ENCODE measurements at places on chromosomes 1 and 21.

DNA sequence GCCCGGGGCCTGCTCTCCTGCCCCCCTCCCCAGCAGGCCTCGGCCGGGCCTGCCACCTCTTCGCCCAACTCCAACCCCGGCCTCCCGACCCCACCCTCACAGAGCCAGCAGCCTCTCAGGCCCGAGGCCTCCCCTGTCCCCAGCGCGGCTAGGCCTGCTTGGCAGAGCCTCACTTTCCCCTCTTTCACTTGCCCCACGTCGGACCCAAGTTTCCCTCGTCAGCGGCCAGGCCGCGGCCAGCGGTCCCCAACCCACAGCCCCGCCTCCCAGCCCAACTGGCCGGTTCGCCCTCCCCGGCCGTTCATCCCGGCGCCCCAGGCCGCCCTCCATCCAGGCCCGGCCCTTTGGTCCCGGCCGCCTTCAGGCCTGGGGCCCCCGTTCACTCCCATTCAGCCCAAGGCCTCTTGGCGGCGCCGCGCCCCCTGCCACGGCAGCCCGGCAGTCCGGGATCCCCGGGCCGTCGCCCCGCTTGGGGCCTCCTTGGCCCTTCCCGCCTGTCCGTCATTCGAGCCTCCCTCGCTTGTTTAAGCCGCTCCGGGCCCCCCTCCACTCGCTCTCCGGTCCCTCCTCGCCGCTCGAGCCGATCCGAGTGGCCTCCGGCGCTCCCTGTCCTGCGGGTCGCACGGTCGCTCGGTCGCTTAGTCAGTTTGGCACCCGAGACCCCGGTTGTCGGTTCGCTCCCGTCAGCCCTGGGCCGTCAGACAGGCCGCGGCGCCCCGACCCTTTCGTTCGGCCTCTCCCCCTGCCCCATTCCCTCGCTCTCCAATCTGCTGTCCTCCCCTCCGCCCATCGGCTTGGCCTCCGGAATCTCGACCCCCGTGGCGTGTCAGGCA, 1.4 kb downstream of the LRRC41 start:
- peak; percentile 87 for DNase-seq

DNA sequence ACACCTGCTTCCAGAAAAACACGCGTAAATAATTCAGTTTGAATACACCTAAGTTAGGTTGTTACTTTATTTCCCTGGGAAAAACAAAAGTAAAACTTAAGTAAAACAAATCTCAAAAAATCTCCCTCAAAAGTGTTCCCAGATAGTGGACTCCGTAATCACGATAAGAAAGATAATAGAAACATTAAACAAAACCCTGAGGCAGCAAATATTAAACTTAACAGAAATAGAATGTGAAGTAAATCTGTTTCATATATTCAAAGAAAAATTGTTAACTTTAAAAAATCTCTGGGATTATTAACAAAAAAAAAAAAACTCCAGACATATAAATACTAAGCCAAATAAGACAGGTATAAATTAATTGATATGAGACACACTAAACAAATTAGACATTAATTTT, 743.2 kb upstream of the NCAM2 start:
- no peak for DNase-seq

DNA sequence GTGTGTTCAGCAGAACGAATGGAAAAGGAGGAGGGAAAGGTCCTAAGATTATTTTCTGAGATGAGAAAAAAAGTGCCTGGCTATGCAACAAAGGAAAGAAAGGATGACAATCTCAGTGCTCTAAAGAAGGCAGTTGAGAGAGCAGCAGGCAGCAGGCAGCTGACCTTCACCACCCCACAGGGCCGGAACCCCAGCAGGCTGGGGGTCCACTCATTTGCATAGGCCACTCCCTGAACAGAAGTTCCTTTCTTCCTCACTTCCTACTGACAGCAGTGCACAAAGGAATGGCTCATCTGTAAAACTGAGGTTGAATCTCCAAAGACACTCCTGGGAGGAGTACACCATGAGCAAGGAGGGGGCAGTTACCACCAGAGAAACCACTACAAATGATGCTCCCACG, 41.4 kb upstream of the TNR start:
- DNase-seq = no peak

DNA sequence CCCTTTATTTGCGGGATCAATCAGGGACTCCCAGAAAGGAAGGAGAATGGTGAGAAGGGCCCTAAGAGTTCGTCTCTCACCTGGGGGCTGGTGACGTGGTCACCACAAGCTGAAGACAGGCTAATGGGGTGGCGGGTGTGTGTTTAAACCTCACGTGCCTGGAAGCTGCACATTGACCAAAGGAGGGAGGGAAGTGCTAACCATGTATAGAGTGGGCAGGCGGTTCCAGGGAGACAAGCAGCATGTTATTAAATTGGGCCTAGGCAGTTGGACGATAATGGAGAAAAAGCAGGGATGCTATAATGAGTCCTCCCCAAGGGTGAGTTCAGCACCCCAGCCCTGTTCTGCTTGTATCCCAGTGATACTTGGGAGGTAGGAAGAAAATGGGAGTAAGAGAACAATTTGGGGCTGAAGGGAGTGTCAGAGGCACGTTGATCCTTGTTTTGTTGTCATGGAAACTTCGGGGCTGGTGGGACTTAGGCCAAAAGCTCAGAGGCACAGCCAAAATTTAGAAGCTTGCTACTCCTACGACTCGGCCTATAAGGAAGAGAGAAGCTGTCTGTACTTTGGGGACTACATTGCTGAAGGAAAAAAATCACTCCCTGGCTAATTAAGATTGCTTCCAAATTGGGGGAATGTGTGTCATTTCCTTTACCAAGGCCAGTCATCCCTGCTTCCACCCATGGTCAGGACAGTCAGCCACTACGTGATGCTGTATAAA, 33.2 kb upstream of the EPHA8 start:
- DNase-seq = no peak

GRCh38 chr1:201095581-201095980, 16.6 kb downstream of the CACNA1S start:
- no peak for DNase-seq

DNA sequence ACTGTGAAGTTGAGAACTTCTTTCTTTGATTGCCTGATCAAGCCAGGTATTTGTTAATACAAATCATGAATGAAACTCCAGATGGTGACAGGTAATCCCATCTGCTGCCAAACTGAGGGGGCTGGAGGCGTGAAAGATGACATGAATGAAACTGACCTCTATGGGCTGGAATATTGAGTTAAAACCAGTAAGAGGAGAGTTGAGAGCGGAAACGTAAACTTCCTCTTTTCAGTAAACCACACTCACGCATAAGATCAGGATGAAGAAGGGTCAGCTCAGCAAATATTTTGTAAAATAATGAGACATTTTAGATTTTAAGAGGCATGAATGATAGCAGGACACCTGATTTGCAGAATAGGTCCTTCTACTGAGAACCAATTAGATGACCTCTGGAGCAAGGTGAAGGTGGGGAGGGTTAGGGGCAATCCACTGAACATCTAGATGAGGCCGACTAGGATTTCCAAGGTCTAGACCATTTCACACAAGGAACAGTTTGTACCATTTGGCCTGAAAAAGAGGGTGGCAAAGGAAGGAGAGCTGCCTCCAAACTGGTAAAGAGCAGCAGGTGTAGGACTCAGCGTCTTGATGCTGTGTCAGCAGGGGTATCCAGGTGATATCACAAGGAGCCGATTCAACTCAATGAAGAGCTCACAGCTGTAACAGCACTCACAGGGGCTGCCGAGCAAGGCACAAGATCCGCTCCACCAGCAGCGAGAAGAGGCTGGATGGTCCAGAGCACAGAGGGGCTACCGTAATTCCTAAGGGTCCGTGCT, 132.6 kb downstream of the NTPCR start:
- peak; percentile 15 for DNase-seq

GRCh38 chr1:177286396-177286795, 115.6 kb downstream of the BRINP2 start:
- DNase-seq = no peak

GRCh38 chr1:87249803-87250202, 78.9 kb upstream of the LMO4 start:
- no peak for DNase-seq

- DNase-seq = no peak
These were observed 400.1 kb downstream of the NEGR1 start for GRCh38 chr1:71882226-71882625.

DNA sequence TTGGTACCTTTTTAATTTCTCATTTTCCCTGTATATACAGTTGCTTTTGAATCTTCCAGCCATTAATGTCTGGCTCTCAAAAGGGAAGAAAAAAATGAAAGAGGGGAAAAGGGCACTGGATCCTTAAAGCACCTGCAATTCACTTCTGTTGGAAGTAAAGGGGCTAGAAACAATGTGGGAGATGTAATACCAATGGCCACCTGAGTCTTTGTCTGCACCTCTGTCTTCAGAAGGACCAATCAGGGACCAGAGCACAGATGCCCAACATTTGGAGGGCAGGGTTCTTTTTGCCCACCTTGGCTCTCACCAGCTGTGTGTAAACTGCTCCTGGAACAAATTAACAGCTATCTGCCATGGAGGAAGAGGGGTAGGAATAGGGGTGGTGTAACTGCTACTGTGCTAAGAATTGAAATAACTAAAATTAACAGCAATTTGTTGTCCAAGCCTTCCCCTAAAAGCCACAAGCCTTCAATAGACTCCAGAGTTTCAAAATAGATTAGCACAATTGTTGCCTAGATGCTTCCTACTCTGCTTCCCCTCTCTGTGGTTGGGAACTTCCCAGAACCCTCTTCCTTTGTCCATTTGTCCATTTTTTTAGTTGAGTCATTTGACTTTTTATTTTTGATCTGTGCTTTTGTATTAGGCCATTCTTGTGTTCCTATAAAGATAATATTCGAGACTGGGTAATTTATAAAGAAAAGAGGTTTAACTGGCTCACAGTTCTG, 11.5 kb upstream of the LRRC8B start:
- DNase-seq = no peak

GRCh38 chr1:150963321-150964163, 11.1 kb downstream of the CERS2 start:
- peak; percentile 10 for DNase-seq

DNA sequence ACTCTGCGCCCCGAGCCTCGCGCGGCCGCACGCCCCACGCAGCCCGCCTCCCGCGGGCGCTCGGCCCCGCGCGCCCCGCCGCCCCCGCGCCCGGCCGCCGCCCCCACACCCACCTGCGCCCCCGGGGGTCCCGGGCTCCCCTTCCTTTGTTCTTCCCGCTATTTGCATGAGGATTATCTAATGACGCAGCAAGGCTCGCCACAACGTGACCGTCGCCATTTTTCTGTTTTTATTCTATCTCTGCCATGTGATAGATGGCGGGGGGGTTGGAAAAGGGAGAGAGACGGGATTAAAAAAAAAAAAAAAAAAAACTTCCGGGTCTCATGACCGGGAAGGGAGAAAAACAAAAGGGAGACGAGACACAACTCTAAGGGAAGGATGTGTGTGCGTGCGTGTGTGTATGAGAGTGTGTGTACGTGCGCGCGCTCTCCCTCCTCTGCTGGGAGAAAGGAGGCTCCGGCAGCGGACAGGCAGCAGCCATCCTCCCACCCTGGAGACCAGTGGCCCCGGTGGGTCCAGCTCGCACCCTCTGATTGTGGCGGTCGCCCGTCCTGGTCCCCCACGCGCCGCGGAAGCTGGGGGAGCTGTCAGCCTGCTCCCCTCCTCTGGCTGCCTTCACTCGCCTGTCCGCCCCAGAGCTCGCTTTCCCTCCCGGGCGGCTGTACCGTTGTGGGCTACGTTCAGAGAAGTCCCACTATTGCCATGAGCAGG, 80.4 kb upstream of the AK4 start:
- peak; percentile 61 for DNase-seq

DNA sequence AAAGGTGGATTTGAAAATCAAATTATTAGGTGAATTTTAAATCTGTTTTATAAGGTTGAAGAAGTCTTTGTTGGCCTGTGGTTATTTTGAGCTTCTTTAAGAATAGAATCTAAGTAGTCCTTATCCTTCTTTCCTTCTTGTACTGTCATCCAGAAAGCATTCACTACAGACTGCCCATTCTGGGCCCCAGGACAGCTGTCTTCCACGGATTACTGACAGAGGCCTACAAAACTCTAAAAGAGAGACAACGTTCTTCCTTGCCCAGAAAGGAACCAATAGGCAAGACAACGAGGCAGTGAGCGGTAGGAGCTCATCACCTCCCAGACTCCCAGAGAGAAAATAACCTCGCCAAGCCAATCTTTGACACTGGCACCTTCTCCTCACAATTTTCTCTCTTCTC, 24.4 kb upstream of the PIGC start:
- DNase-seq = no peak

DNA sequence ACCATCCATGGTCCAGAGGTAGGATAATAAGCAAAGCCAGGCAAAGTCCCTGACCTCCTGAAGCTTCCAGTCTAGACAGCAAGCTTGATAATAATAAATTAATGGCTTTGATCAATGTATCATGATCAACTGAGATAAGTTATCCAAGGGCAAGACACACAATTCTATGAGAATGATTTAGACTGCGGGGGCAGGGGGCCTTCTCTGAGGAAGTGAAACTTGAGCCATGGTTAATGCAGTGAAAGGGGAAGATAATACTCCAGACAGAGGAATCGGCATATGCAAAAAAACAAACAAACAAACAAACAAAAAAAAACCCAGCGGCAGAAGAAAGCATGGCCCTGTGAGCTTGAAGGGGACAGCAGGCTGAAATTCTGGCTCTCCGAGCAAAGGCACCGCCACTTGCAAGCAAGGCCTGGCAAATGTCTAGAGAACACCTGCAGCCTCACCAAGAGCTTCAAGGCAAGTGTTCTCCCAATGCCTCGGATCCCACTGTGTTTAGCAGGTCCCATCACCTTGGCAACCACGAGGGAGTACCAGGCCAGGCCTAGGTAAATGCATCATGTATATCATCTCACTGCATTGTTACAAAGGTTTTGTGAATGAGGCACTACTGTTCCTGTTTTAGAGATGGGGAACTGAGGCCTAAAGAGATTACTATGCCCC, 24.9 kb downstream of the CSMD2 start:
- DNase-seq = no peak

GRCh38 chr1:235023711-235024439, 104.8 kb downstream of the TOMM20 start:
- no peak for DNase-seq

DNA sequence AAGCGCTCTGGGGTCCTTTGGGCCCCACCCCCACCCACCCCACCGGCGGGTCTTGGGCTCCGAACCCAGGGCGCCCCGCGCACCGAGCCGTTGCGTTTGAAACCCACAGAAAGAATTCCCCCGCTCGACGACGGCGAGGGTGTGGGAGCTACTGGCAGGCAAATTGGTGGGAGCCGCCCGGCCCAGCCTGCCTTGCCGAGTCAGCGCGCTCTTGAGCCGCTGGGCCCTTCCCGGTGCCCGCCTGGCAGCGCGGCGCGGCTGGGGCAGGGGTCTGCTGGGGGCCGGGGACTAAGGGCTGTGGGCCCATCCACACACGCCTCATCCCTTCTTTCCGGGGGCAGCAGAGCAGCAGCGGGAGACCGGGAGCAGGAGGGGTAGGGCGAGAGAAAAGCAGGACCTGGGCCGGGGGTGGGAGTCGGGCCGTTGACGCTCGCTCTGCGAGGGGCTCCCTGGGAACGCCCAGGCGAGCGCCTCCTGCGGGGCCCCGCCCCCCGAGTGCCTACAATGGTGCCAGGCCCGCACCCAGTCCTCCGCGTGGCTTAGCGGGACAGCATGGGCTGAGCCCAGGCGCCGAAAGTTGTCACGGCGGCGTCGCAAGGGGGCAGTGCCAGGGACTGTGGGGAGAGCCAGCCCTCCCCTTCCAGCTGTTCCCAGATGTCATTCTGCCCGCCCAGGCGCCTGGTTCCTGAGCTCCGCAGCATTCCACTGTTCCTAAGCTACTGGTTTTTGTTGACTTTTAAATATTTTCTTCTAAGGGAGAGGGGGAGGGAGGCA, at the start of gene C1orf94:
TSS of gene C1orf94 (plus strand) at position 78 of the 774 bp plus-strand sequence. CDS start 883 bp downstream, outside the sequence.
- DNase-seq = no peak

Data from GM13976 (cell line).